MV-4-11 (cell line): ENCODE measurements at places on chromosomes 16 and 17.

GRCh38 chr17:76716146-76716838 is 5.5 kb upstream of the MXRA7 start:
- peak; percentile 99 for DNase-seq

DNA sequence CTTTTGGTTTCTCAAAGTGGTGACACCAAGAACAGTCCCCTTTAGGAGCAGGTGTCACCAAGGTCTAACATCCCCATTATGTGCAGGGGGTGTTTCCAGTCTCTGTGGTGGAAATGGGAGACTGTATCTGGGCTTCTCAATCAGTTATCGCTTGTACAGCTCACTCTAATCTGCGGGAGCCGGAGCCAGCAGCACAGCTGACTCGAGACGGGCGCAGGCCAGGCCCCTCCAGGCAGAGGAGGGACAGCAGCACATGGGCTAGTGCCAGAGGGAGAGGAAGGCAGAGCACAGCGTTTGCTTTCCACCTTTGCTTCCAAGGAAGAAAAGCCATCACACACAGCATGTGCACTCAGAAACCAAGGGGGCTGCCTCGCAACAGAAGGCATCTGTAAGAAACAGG is 91.2 kb upstream of the CREBBP start:
- no peak for DNase-seq

DNA sequence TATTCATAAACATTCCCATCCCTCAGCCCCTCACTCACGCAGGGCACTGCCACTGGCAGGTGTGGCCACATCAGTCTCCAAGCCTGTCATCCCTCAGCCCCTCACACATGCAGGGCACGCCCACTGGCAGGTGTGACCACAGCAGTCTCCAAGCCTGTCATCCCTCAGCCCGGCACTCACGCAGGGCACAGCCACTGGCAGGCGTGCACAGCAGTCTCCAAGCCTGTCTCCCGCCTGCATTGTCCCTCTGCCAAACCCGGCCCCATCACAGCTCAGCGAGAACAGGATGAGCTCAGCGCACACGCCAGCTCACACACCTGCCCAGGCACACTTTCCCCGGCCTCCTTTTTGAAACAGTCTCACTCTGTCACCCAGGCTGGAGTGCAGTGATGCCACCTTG is 11.4 kb upstream of the KREMEN2 start:
- DNase-seq = no peak

DNA sequence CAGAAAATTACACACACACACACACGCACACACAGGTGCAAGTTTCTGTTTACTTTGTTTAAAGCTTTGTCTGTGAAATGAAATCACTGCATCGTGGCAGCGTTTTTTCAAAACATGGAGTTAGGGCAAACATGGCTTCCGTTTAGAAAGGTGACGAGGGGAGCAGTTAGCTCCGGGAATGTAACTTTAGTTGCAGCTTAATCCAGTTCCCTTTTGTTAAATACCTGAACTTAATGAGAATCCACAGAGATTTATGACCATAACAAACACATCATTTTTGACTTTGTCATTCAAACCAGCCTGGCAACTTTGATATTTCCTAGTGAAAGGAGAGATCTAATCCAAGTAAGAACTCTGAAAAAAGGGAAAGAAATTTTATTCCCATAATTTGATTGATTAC is 12.1 kb downstream of the HS3ST3A1 start:
- no peak for DNase-seq

DNA sequence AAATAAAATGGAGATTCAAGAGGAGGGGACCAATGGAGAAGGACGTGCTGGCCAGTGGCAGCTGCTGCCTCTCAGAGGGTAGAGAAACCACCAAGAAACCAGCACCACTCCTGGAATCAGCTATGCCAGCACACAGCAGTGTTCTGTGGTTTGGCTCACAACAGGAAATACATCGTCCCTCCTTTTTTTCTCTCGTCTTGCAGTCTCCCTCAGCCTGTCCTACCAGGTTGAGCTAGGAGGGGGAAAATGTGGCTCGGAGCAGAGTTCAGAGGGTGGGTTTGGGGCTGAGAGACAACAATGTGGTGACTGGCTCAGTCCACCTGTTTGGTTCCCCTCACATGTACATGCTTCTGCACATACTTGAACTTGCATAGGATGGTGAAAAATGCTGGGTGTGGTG is 19.9 kb upstream of the SLC16A5 start:
- peak; percentile 62 for DNase-seq

DNA sequence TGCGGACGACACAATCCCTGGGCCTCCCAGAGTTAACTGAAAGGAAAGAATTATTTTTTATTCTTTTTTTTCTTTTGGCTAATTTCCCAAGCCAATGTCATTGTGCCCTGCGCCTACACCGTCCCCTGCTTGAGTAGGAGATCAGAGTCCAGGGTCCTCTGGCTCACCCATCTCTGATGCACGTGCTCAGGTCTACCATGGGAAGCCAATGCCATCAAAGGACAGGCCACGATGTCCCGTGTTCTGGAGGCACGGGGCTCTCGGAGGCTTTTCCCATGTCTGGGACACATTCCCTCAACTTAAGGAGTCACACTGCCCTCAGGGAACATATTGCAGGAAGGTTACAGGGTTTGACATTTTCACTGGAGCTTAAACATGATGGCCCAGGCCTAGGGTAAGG is 123.7 kb downstream of the SLC39A11 start:
- no peak for DNase-seq

DNA sequence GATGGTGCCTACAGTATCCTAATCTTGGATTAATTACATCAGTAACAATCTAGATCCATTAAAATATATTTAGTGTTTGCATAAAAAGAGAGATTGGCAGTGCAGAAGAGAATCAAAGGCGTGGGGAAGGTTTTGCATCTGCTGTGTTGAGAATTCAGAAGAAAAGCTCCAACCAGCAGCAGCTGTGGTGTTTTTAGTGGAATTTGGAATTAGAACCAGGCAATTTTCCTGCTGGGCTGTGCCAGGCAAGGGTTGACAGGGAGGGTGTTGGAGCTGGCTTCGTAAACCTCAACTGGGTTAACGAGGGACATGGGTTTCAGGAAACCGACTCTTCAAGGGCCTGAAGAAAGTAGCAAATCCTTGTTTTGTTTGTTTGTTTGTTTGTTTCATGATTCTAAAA is 107.8 kb upstream of the WSCD1 start:
- no peak for DNase-seq

- no peak for DNase-seq
Observed at GRCh38 chr17:7355053-7355452, at the start of gene TMEM95. TSS of gene TMEM95 (plus strand) at chr17:7355156. CDS start at chr17:7355205, 49 bp downstream.

GRCh38 chr16:59046335-59046734 is 312.2 kb upstream of the GOT2 start:
- peak; percentile 25 for DNase-seq

- DNase-seq = no peak
Observed at GRCh38 chr16:6698548-6698947, 634.1 kb upstream of the RBFOX1 start.

DNA sequence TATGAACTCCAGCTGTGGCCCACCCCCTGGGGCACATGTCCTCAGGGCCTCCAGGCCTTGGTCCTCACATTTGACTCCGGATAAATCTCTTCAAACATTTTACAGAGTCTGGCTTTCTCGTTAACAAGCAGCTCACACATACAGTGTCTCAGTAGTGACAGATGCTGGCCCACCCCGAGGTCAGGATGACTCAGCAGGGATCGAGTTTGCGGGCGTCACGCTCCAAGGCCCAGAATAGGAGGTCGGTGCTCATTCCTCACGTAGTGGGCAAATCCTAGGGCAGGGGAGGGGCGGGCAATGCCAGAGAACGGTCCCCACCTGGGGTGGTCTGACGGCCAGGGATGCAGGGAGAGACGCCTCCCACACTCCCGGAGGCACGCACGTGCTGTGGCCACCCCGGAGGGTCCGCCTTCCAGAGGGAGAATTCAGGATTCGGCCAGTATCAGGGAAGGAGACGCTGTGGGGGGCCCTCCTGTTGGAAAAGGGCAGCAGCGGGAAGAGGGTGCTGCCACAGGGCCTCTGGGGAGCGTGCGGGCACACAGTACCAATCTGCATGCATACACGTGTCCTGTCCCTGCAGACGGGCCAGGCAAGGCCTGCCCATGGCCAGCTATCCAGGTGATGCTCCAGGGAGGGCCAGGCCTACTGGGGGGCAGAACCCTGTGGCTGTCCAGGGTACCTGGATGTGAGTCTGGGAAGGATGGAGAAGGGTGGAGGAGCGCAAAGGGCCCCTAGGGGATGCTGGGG is 8.6 kb downstream of the SLC7A5 start:
- DNase-seq = peak; percentile 43

- no peak for DNase-seq
Observed at GRCh38 chr17:77781536-77781935, 177.0 kb upstream of the TNRC6C start.

DNA sequence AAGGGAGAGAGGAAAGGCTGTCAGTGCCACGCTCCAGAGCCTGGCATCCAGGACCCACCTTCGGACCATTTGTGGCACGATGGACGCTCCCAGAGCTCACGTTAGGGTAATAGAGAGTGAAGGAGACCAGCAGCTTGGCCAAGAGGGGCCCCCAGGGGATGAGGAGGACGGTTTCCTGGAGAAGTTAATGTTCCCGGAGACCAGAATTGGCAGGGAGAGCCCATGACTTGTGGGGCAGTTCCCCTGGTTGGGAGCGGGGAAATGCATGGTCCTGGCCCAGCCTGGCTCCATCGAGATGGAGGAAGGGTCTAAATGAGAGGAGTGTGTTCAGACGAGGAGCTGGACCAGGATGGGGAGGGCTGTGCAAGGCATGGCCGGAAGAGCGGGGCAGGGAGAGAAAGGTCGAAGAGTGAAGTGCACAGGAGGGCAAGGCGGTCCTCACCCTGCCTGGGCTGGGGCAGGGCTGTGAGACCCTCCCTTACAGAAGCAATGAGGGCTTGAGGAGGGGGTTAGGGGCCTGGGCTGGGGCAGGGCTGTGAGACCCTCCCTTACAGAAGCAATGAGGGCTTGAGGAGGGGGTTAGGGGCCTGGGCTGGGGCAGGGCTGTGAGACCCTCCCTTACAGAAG is 2.9 kb upstream of the HIC1 start:
- DNase-seq = no peak

DNA sequence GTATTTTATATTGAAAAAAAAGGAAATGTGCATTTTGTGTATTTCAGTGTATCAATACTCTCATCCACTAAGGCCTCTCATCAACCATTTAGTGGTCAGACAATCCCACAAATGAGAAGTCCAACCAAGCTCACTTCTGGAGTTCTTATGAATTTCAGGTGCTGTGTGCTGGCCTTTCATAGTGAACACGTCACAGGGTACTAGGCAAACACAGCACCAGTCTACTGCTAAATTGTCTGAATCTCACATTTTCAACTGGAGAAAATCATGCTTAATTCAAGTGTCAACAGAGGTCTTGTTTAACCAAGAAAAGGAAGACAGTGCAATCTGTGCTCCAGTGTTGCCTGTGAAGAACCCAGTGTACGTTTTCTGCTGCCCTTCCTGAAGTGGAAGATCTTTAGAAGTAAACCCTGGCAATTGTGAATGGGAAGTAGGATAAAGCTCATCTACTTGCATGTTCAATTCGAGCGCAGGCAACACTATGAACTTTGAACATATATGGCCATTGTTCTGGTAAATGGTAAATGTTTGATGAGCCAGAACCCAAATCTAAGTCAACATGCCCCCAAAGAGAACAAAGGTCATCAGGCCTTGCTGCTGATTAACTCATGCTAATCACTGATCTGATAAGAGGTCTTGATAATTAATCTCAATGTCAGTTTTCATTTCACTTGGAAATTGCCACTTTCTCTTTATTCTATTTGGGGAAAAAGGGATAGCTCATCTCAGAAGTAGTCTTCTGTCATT is 439.2 kb upstream of the SOX9 start:
- no peak for DNase-seq
